ENCODE measurements at places on chromosomes 1 and 21. TPM values are rescaled to one million over a fixed set of nuclear protein-coding genes. Genes with fewer than 3 reads are reported as not detected.
A peak's percentile ranks its signal among the peaks of the same experiment; 100 is the strongest.

- no peak for DNase-seq
Observed at GRCh38 chr1:210907251-210907805, 226.6 kb downstream of the KCNH1 start.

DNA sequence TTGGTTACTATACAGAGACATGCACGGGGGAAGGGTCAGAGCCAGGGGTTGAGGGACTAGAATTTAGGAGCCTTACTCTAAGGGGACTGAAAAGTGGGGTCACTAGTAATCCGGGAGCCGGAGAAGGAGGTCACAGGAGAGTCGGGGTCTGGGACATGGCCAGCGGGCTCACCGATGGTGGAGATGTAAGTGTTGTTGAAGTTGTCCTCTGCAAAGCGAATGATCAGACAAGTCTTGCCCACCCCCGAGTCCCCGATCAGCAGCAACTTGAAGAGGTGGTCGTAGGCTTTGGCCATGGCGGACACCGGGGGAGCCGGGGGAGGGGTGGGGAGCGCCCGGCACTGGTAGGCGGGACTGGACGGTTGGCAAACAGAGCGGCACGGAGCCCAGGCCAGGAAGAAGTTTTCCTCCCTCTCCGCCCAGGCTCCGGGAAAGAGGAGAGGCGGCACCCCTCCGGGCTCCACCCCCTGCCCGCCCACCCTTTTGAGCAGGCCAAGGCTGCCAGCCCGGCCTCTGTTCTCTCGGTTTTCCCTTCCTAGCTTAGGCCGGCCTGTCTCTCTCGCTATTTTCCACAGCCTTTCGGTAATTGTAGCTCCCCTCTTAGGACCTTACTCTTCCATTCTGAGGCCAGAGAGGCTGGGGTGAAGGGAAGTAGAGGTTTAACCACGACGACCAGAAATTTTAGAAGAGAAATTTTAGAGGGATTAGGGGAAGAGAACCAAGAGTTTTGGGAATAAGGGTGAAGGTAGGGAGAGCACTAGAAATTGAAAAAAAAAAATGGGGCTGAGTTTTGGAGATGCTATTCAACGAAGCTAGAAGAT lies at the start of gene RAB13:
RAB13 (minus strand) TSS at position 399 of the 821 bp plus-strand sequence; CDS start at position 296, 103 bp downstream.
- peak; percentile 52 for DNase-seq

DNA sequence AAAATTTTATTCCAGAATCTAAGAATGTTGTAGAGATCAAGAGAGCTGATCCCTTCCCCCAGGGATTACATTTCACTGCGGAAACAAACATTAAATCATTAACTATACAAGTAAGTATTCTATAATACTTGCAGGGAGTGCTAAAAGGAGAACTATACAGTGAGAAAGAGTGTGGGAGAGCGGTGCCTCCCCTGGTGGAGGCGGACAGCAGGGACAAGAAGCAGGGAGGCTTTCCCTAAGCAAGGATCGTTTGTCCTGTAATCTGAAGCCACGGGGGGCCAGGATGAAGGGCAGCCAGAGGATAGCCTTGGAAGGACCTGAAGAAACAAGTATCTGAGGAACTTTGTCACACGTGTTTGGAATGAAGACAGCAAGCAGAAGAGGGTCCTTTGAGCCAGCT lies 40.1 kb downstream of the SLC9C2 start:
- no peak for DNase-seq

DNA sequence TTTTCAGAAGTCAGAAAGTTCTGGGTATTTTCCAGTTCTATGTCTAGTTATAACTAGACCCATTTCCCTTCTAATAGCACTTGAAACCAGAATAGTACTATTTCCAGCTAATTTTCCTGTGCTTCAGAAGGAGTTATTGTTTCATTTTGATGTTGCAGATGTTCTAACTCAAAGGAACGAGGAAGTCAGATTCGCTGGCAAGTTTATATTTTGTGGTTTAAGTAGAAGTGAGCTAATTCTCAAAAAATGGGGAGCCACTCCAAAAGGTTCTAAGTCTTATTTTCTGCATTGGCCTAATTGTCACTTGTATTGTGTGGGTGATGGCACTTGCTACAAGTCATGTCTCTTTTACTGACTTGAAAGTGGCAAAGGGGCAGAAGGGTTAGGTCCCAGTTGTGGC lies 18.1 kb downstream of the CCDC185 start:
- DNase-seq, result no peak

GRCh38 chr1:89699451-89699986 lies 66.6 kb downstream of the LRRC8C start:
- DNase-seq, result no peak

DNA sequence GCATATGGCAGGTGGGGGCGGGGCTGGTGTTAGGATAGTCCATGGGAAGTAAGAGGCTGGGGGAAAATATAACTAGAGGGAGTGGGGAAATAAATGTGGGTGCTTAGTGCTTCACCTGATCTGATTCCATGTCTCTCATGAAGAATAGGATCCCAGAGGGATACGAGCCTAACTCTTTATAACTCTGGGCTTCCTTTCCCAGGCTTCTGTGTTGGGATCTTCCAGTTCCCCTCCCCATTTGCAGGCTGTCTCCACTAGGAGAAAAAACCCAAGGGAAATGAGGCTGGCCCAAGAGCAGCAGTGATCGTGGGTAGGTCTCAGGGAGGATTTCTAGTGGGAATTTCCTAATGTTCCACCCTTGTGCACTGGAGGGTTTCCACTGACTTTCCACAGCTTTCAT lies 1.6 kb downstream of the KCNJ9 start:
- no peak for DNase-seq

DNA sequence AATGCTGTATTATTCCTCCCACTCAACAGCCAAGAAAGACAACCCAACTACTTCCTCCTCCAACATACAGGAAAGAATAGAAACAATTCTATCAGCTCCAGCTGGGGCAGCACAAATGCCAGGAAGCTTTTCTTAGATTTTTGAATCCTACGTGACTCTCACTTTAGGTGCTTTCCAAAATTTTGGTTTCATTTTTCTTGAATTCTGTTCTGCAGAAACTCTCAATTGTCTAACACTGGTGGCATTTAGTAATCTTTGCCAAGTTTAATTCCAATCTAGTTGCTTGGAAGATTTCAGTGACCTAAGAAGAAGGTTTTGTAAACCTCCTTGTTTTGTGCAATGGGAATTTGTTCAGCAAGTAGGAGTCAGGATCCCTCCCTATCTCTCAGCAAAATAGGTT lies 37.1 kb upstream of the DOCK7 start:
- peak; percentile 25 for DNase-seq

- no peak for DNase-seq
Observed at GRCh38 chr1:223228201-223228600, 85.2 kb upstream of the TLR5 start.

DNA sequence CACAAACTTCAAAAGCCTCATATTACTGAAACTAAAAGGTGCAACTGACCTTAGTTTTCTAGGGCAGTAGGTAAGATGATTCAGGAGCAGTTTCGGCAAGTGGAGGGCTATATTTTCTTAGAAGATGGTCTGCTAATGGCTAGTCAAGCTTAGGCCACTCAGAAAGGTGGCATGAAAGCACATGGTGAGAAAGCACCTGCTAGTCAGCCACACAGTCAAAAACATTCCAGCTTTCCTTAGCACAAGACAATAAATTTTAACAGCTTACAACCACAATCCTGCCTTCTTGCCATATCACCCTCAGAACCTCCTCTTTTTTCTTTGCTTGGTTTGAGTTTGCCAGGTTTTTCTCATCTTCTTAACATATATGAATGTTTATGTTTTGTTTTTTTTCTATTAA lies 81.1 kb upstream of the SLFNL1 start:
- DNase-seq, result no peak

DNA sequence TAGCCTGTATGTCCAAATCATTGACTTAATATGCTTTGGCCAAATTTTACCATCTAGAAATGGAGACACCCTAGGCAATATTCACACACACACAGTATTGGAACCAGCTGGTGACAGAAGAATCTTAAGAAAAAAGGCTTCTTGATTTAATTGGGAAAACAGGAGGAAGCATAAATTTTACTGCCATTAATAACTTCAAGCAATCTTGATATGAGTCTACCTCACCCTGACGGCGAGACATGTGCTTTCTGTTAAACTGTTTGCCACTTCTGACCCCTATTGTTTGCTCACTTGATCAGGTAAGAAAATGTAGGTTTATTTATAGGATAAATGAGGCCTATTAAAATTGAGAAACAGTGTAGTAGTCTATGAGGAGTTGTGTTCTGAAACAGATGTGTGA lies 73.2 kb downstream of the KIFAP3 start:
- no peak for DNase-seq

- peak; percentile 8 for DNase-seq
Observed at GRCh38 chr1:22889213-22889827, 83.3 kb downstream of the LACTBL1 start.

- DNase-seq, result no peak
Observed at GRCh38 chr1:165891111-165891860, 63.9 kb downstream of the UCK2 start.

- DNase-seq, result no peak
Observed at GRCh38 chr1:166272851-166273250, 106.0 kb upstream of the FAM78B start.

DNA sequence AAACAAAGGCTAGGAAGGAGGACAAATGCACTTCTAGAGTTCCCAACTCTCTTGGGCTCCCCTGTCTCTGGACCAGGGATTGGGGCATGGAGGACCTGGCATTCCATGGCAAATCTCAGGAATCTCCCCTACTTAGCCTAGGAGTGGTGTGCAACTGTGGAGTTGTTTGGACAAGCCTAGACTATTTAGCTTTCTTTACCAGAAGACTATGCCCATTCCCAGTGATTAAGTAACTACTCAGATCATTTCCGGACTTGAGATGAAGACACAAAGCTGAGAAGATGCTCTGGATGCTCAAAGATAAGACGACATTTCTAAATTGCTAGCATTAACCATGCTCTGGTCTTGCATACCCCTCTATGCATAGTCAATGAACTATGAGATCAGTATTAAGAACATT lies 13.7 kb upstream of the MARK1 start:
- no peak for DNase-seq

DNA sequence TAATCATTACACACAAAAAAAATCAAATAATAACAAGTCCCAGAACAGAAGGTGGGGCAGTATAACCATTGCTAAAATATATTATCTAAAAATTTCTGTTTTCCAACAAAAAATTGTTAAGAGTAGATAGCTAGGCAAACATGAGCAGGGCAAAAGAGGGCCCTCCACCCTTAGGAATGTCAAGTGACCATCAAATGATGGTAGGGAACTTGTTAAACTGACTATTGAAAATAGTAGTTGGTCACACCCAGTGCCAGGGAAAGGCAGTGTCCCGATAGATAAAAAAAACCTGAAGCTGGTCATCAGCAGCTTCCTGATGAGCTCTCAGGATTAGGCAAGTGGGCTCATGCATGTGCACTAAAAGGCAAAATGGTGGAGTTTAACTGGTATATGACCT lies 18.4 kb upstream of the COP1 start:
- DNase-seq, result no peak

- no peak for DNase-seq
Observed at GRCh38 chr1:193265716-193266115, 79.3 kb upstream of the B3GALT2 start.

- no peak for DNase-seq
Observed at GRCh38 chr1:93501399-93501798, 53.5 kb downstream of the FNBP1L start.

DNA sequence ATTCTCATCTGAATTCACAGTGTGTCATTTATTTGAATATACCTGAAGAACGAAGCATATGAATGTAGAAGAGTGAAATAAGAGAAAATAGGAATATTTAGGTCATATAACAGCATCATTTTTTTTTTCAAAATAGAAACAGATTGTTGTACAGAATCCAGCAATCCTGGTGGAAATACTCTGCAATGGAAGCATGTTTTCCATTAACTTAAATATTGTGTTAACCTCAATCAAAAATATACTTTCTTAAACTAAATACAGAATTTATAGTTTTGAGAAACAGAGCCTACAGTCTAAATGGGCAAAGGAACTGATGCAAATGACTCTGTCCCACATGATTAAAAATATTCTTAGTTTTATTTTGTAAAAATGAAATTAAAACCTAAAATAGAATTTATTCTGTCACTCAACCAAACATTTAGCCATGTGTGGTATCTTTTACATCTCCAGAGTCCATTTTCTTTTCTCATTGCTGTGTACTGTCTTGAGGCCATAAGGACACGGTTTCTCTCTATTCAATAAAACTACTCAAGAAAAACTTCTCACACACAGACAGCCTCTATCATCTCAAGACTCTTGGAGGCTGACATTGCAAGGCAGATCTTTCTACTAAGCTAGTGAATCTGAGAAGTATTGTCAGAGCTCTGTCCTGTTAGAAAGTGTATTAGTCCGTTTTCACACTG lies 322.6 kb downstream of the LTN1 start:
- DNase-seq, result no peak

DNA sequence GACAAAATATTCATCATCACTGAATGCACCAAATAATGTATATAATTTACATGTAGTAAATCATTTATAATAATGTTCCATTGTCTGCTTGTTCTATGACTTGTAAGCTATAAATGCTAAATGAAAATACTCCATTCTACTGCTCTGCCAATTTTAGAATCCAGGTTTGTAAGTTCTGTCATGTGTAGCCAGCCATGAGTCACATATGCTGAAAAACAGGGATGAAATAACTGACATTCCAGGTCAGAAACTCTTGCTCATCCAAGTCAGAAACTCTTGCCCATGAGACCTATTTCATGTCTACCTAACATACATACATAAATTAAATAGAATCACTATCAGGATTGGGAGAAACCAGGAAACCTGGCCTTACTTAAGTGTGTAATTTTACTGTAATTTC lies 95.6 kb downstream of the ASH1L start:
- DNase-seq, result no peak

DNA sequence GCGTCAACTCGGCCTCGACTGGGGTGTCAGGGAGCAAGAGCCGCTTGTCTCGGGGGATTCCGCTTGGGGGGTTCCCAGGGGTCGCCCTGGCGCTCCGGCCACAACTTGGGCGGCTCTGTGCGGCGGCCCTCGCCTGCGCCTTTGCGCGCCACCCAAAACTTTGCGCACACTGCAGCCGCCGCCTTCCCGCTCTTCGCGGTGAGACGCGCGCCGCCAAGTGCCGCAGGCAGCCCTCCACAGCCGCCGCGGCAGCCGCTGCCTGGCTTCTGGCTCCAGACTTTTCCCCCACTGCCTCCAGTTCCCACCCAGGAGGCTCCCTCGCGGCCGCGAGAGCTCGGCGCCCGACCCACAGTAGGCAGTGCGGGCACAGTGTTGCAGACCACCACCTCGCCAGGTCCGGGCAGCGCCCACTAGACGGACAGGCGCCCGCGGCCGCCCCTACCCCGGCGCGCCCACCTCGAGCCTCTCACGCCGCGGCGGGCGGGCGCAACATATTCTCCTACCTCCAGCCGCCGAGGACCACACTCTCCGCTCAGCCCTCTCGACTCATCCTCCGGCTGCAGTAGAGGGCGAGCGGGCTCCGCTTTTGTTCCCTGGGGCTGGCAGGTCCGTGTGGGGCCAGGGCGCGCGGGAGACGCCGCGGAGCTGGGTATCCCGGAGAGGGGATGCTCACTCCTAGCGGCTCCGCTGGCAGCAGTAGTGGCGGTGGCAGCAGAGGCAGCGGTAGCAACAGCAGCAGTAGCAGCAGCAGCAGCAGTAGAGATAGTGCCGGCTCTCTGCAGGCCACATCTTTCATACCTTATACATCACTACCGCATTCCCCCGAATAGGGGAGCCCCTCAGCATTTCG lies 296.6 kb downstream of the OMA1 start:
- peak; percentile 47 for DNase-seq

The TSPAN1 gene
- total RNA-seq, result 1.4 TPM

The FCRL1 gene
- total RNA-seq, result 0.61 TPM

The BTBD8 gene
- 2.9 TPM for total RNA-seq

The S100A2 gene
- total RNA-seq, result 9.8 TPM

The THEM5 gene
- total RNA-seq, result 0.09 TPM

The SPRR3 gene
- 0.28 TPM for total RNA-seq

The LCE2A gene
- total RNA-seq, result not detected

The S100A7 gene
- total RNA-seq, result 5.9 TPM

The ZBTB8OS gene
- total RNA-seq, result 56.0 TPM

The RGS16 gene
- total RNA-seq, result 8.3 TPM

The LPAR3 gene
- 1.1 TPM for total RNA-seq

The PRAMEF2 gene
- 0.05 TPM for total RNA-seq

The ACKR1 gene
- 11.6 TPM for total RNA-seq
